ENCODE measurements at places on chromosomes 6 and 20. TPM values are rescaled to one million over a fixed set of nuclear protein-coding genes. Genes with fewer than 3 reads are reported as not detected.

GRCh38 chr6:154252678-154253077 is 103.9 kb downstream of the IPCEF1 start:
- no peak overlapping the region for H3K4me3 ChIP-seq
- peaks cover 40% of the 10 kb centered on the region for H3K4me1 ChIP-seq
- H3K36me3 ChIP-seq, result peaks cover 12% of the 10 kb centered on the region
- no peak overlapping the region for H3K27ac ChIP-seq
- H3K27me3 ChIP-seq, result peaks cover 9% of the 10 kb centered on the region
- DNase-seq, result no peak

GRCh38 chr6:96279084-96279483 is 242.5 kb upstream of the UFL1 start:
- H3K27me3 ChIP-seq, result no peaks in the 10 kb centered on the region
- DNase-seq, result no peak
- H3K4me3 ChIP-seq, result no peak overlapping the region
- H3K4me1 ChIP-seq, result no peaks in the 10 kb centered on the region
- no peak overlapping the region for H3K27ac ChIP-seq

GRCh38 chr6:143901885-143902750 is 37.8 kb downstream of the ZC2HC1B start:
- no peak for DNase-seq
- peaks cover 2% of the 10 kb centered on the region for H3K27me3 ChIP-seq
- peaks cover 3% of the 10 kb centered on the region for H3K36me3 ChIP-seq
- H3K27ac ChIP-seq, result no peak overlapping the region

DNA sequence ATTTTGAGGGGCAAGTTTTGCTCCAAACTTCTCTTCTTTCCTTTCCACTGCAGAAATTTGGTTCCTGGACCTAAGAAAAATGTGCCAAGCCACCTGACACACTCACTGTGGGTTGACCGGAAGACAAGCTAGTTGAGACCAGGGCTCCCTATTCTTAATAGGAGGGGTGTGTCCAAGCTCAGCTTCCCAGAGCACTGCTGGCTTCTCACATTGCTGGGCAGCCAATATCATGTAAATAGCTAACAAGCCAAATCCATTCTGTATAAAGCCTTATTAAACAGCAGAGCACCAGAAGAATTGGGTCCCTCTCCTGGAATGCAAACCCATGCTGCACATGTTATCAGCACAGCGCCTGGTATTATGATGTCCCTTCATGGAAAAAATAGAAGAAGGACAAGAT is 17.0 kb upstream of the SAMD3 start:
- H3K27ac ChIP-seq, result no peak overlapping the region
- H3K27me3 ChIP-seq, result peaks cover 2% of the 10 kb centered on the region
- H3K4me3 ChIP-seq, result no peak overlapping the region
- no peaks in the 10 kb centered on the region for H3K4me1 ChIP-seq

DNA sequence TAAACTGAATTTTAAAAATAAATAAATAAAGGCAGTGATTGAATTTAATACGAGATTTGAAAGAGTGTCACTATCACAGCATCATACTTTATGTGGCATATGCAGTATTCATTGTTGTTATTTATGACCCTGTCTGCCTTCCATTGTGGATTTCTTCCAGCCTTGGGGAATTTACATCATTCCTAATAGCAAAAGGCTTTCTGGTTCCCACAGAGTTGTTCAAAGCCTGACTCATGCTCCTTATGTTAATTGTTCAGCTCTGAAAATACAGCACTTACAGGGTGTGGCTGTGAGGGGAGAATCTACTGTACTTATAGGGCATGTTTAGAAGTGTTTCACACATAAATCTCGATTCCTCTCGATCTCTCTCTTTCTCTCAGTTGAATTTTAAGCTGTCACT is 54.4 kb downstream of the JAG1 start:
- H3K4me3 ChIP-seq, result no peak overlapping the region
- DNase-seq, result no peak
- no peaks in the 10 kb centered on the region for H3K36me3 ChIP-seq
- H3K4me1 ChIP-seq, result no peaks in the 10 kb centered on the region

DNA sequence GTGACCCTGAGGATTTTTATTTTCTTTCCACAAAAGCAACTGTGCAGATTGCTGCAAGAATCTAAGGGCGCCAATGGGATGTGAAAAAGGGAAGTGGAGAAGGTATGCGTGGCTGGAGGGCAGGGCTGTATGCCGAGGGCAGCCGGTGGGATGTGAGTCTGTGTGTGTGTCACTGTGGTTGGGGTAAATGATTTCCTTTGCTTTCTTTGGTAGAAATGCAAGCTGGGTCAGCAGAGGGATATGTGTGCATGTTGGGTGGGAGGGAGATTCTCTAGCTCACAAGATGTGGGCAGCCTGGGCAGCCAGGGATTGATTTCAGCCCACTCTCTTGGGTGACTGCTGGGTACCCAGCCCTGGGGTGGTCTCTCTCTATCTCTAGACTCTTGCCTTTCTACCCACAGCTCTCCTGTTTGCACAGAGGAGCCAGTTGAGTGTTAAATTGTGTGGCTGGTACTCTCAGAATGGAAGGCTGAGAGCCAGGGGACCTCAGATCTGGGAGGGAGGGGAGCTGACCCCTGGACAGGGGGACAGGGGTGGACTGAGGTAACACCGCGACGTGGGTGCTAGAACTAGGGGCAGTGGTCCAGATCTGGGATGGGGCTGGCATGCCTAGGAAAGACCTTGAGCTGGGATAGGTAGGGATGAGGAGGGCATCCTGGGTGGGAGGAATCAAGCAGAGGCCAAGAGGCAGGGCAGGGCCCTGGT is 136.8 kb upstream of the RNF24 start:
- peaks cover 33% of the 10 kb centered on the region for H3K27me3 ChIP-seq
- no peak overlapping the region for H3K4me3 ChIP-seq
- H3K4me1 ChIP-seq, result peaks cover 39% of the 10 kb centered on the region
- peak; percentile 27 for DNase-seq

GRCh38 chr6:10448096-10448495 is 33.2 kb upstream of the TFAP2A start:
- no peak overlapping the region for H3K27ac ChIP-seq
- DNase-seq, result no peak
- peaks cover 4% of the 10 kb centered on the region for H3K27me3 ChIP-seq
- no peak overlapping the region for H3K4me3 ChIP-seq
- no peaks in the 10 kb centered on the region for H3K36me3 ChIP-seq

DNA sequence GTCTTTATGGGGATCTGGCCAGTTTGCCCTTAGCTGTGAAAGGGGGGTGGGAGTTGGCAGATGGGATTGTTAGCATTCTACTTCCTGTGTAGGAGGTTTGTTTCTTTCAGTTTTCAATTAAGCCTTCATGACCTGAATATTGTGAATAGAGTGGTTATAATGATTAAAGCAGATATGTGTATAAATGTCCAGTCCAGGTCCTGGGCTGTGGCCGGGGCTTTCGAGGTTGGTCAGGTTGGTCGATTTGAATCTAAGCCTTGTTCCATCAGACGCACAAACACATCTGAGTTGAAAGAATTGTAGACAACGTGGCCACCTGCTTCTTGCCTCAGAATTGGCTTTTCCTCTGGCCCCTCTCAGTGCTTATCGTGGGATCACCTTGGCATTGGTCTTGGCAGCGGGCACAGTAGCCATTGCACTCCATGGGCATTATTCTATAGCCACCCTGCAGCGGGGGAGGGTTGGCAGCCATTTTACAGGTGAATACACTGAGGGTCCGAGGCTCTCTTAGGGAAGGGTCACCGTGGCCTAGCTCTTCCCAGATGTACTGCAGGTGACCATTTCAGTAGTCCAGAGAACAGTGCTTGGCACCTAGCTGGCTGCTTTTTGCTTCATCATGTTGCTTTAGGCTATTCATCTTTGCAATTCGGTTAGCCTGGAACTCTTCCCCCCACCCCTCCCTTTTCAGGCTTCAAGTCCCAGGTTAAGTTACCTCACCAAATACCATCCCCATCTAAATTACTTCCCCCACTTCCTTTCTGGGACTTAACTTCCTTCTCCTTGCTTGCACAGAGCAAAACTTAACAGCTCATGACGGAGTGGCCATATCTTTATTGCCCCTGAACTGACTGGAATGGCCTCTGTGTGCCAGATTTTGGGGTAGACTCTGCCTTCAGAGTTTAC is 1.1 kb downstream of the RNF114 start:
- peak overlapping the region; percentile 91 for H3K27ac ChIP-seq
- peaks cover 30% of the 10 kb centered on the region for H3K36me3 ChIP-seq
- peaks cover 54% of the 10 kb centered on the region for H3K4me1 ChIP-seq

DNA sequence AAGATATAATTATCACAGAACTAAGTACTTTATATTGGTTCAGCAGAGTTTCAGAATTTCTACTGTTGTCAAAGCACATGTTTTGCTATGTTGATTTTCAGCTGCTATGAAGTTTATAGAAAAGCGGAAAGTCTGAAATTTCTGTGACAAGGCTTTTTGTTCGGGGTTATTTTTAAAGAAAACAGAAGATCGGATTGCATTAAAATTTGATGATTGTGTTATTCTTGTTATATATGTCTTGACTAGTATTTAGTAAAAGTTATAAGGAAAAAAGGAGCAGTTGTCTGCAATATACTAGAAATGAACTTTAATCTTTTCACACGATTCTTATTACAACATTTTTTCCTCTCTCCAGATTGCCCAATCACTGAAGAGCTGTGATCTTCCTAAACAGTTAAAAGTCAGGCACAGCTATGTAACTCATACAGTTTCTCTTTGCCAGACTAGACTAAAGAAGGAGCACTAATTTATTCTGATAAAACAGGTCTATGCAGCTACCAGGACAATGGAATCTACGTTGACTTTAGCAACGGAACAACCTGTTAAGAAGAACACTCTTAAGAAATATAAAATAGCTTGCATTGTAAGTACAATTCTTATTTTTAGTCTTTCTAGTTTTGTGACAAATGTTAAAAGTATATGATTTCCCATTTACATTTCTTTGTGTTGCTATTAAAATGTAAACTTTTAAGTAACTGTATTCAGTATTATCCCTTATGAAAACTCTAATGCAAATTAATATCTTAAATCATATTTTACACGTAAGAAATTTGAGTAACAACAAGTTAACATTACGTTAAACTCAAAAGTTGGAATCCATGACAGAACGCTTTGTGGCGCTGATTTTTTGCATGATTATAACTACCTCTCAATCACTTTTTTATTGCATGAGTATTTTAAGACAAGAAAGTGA is at the start of gene ENPP3:
TSS of gene ENPP3 (plus strand) at position 423 of the 913 bp plus-strand sequence. CDS start at position 506, 83 bp downstream.
- no peak within 1 kb of the TSS for H3K27ac ChIP-seq
- peaks cover 3% of the 10 kb centered on the region for H3K27me3 ChIP-seq
- DNase-seq, result no peak
- no peaks in the 10 kb centered on the region for H3K4me1 ChIP-seq
- no peaks in the 10 kb centered on the region for H3K36me3 ChIP-seq

DNA sequence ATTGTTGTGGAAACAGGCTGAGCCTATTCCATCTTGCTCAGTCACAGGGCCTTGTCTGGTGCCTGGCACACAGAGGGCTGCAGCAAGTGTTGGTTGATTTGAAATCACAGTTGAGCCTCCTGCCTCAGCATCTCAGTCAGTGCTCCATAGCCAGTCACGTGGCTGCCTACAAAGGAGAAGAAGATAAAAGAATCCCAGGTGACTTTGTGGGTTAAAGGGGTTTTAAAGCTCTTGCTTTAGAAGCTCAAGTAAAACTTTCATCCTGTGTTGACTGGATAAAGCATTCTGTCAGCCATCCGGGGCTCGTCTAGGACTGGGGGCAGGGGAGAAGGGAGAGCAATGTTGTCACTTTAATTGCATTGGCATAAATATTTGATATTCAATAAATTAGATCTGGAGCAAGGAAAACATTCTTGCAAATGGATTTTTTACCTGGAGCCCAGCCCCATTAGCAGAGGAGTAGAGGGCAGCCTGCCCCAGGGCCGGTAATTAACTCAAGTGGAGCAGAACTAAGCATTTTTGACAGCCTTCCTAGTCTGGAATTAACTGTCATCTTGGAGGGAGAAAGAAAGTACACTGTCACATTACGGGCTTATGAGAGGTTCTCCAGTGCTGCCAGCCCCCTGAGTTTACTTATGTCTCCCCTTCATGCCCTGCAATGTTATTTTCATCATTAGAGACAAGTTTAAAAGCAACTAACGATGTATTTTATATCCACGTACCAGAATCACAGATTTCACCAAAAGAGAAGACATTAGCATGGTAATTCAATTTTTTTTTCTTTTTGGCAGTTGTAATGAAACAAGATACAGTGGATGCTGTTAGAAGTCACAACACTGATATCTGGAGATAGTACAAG is 71.7 kb upstream of the GTSF1L start:
- peaks cover 3% of the 10 kb centered on the region for H3K27me3 ChIP-seq
- peak overlapping the region; percentile 66 for H3K27ac ChIP-seq
- H3K4me1 ChIP-seq, result peaks cover 26% of the 10 kb centered on the region
- peaks cover 3% of the 10 kb centered on the region for H3K36me3 ChIP-seq
- no peak for DNase-seq

CRIP3 gene
- total RNA-seq, result not detected

PSMB9 gene
- 368 TPM for total RNA-seq

ZC3H12D gene
- 37.4 TPM for total RNA-seq

GSTA1 gene
- not detected for total RNA-seq
